ENCODE measurements at places on chromosomes 7 and 10. TPM values are rescaled to one million over a fixed set of nuclear protein-coding genes. Genes with fewer than 3 reads are reported as not detected.

DNA sequence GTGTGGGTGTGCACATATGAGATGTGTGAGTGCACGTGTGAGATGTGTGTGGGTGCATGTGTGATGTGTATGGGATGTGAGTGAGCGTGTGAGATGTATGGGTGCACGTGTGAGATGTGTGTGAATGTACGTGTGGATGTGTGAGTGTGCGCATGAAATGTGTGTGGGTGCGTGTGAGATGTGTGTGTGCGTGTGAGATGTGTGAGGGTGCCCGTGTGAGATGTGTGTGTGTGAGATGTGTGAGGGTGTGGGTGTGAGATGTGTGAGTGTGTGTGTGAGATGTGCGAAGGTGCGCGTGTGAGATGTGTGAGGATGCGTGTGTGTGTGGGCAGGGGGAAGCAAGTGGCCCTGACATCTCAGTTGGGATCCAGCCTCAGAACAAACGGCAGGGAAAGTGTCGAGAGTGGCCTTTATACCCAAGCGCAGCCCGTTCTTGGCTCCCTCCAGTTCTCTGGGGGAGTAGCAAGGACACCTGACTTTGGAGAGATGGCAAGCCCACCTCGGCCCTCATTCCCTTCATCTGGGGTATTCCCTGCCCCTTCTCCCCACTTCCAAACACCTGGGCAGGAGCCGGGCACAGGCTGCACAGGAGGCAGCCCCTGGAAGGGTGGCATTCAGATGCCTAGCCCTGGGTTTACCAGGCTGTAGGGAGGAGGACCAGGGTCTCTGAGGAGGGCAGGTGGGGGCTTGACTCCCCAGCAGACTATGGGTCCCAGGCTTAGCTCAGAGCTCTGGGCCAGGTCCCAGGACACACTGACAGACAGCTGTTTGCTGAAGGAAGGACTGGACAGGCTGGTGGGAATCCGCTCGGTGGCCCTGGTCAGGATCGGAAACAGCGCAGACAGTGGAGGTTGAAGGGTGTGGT, 31.6 kb downstream of the PPIF start:
- peaks cover 15% of the 10 kb centered on the region for H3K4me1 ChIP-seq
- no peaks in the 10 kb centered on the region for H3K27me3 ChIP-seq
- no peak overlapping the region for H3K4me3 ChIP-seq
- H3K36me3 ChIP-seq = no peaks in the 10 kb centered on the region

DNA sequence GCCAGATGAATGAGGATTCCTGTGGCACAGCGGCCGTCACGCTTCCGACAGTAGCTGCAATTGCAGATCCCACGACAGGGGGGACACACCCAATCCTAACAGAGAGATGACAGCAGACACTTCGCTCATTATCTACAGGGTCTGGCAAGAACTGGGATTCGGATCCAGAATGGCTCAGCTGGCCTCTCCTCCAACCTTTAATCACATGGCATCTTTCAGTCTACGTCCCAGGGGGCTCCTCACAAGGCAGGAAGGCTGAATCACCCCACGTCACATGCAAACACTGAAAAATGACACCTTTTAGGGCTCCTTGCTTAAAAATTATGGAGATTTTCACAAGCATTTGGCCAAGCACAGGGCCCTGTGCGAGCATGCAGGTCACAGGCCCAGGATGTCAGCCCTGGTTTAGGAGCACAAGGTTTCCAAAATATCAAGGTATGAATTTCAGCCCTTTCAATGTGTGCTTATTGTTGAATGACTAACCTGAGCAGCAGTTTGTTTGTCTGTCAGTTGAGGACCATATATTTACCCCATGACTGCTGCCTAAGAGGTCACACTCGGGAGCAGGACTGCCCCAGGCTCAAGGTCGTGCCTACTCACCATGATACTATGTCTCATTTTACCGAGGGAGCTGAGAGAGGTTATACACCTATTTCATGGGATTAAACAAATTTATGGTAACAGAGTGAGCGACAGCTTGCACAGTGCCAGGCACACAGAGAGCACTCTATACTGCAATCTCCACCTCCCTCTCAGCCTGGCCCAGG, 42.5 kb downstream of the CDCA7L start:
- DNase-seq = no peak
- H3K27me3 ChIP-seq = no peaks in the 10 kb centered on the region
- H3K4me3 ChIP-seq = no peak overlapping the region
- no peaks in the 10 kb centered on the region for H3K4me1 ChIP-seq
- H3K36me3 ChIP-seq = peaks cover 22% of the 10 kb centered on the region

DNA sequence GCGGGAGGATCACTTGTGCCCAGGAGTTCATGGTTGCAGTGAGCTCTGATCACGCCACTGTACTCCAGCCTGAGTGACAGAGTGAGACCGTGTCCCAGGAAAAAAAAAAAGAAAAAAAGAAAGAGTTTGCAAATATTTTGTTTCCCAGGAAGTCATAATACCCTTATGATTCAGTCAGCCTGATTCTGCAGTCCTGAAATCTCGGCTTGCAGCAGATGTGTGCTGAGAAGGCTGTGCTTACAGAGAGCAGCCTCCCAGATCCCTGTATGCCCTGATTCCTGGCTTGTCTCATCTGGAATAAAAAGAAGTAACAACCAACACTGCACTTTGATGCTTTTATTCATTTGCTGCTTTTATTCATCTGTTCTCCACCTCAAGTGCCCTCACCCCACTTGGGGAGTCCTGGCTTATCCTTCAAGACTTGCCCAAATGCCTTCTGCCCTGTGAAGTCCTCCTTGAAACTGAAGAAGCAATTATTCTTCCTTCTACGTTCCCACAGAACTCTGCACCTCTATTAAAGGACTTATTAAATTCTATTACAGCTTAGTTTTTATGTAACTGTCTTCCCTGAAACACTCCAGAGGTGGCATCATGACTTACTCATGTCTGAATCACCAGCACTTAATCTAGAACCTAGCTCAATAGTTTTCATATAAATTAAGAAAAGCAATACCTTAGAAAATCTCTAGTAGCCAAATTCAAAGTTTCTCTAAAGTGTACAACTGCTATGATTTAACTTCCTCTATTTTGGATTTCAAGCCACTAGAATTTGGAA, 27.7 kb upstream of the BPGM start:
- no peaks in the 10 kb centered on the region for H3K4me1 ChIP-seq
- no peaks in the 10 kb centered on the region for H3K27me3 ChIP-seq
- no peaks in the 10 kb centered on the region for H3K36me3 ChIP-seq
- DNase-seq = no peak
- no peak overlapping the region for H3K4me3 ChIP-seq

DNA sequence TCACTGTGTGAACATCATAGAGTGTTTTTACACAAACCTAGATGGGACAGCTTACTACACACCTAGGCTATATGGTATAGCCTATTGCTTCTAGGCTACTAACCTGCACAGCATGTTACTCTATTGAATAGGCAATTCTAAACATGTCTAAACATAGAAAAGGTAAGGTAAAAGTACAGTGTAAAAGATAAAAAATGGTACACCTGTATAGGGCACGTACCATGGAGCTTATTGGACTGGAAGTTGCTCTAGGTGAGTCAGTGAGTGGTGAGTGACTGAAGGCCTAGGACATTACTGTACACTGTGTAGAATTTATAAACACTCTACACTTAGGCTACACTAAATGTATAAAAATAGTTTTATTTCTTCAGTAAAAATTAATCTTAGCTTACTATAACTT, 182.0 kb upstream of the THSD7A start:
- H3K27me3 ChIP-seq = no peaks in the 10 kb centered on the region
- DNase-seq = no peak
- no peak overlapping the region for H3K4me3 ChIP-seq

DNA sequence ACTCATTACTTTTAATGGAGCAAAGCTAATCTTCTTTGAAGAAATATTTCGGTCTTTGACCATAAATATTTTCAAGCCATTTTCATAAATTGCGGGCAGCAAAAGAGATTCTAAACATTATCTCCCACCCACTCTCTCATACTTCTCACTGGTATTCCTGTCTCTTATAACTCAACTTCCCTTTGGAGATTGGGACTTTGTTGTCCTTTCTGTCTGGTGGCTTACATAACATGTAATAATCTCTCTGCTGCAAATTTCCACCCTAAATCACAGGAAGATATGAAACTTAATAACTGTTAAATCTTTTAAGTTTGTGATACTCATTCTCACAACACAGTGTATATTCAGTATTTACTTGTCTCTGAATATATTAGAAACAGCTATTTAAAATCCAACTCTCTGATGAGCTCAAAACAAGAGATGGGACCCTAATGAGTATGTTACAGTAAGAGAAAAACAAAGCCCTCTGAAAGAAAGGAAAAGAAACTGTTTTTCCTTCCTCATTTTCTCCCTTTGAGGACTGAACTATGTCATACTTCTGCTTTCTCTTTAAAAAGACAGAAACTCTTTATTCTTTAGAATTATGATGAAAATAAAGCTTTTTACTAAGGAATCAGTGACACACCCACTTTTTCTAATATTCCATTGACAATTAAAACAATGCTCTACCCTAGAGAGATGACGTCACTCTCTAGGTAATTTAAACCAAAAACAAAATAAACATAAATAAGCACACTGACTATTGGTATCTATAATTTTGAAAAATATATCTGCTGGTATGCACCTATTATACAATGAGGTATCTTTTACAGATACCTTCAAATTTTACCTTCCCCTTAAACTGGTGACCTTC, 14.7 kb downstream of the CALCR start:
- H3K27me3 ChIP-seq = no peaks in the 10 kb centered on the region
- no peak overlapping the region for H3K4me3 ChIP-seq
- peaks cover 9% of the 10 kb centered on the region for H3K4me1 ChIP-seq
- no peak overlapping the region for H3K27ac ChIP-seq
- H3K36me3 ChIP-seq = no peaks in the 10 kb centered on the region
- DNase-seq = no peak

DNA sequence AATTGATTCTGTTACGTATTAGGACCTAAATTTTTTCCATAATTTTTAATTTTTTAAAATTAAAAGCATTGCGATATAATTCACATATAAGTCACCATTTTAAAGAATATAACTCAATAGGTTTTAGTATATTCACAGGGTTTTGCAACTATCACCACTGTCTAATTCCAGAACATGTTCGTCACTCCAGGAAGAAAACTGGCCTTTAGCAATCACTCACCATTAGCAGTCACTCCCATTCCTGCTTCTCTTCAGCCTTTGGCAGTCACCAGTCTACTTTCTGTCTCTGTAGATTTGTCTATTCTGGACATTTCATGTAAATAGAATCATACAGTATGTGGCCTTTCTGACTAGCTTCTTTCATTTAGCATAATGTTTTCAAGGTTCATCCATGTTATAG, 176.5 kb downstream of the EXOC4 start:
- H3K27ac ChIP-seq = no peak overlapping the region
- DNase-seq = no peak
- no peaks in the 10 kb centered on the region for H3K27me3 ChIP-seq
- no peak overlapping the region for H3K4me3 ChIP-seq

DNA sequence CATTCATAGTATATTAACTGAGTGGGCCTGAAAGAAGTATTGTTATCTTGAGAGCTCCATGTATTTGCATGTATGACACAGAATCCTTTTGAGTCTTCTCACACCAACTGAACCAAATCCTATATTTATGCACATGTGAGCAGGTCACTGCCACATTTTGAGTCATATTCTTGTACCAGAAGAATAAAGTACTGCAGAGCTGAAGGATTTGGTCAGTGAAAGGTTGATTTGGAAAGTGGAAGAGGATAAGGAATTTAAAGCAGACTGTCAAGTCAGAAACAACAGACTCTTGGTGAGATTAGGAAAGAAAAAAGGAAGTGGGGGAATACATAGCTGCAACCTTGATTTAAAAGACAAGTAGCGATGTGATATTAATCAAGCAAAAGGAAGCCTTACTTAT, 121.8 kb downstream of the ARID5B start:
- H3K27ac ChIP-seq = no peak overlapping the region
- no peaks in the 10 kb centered on the region for H3K36me3 ChIP-seq
- no peaks in the 10 kb centered on the region for H3K27me3 ChIP-seq
- H3K4me3 ChIP-seq = no peak overlapping the region
- H3K4me1 ChIP-seq = peaks cover 7% of the 10 kb centered on the region
- no peak for DNase-seq

Gene VAX1
- not detected for total RNA-seq

Gene IDI2
- total RNA-seq = not detected

Gene PODXL
- total RNA-seq = 36.9 TPM

Gene CYP3A4
- 0.99 TPM for total RNA-seq

Gene H2BK1
- total RNA-seq = not detected

Gene ITIH5
- 9.9 TPM for total RNA-seq

Data from body of pancreas (tissue), 4 donors.